ENCODE measurements at places on chromosomes 12 and 14.

- peak; percentile 5 for DNase-seq
Observed at GRCh38 chr14:66483322-66483721, 2.8 kb upstream of the CCDC196 start.

DNA sequence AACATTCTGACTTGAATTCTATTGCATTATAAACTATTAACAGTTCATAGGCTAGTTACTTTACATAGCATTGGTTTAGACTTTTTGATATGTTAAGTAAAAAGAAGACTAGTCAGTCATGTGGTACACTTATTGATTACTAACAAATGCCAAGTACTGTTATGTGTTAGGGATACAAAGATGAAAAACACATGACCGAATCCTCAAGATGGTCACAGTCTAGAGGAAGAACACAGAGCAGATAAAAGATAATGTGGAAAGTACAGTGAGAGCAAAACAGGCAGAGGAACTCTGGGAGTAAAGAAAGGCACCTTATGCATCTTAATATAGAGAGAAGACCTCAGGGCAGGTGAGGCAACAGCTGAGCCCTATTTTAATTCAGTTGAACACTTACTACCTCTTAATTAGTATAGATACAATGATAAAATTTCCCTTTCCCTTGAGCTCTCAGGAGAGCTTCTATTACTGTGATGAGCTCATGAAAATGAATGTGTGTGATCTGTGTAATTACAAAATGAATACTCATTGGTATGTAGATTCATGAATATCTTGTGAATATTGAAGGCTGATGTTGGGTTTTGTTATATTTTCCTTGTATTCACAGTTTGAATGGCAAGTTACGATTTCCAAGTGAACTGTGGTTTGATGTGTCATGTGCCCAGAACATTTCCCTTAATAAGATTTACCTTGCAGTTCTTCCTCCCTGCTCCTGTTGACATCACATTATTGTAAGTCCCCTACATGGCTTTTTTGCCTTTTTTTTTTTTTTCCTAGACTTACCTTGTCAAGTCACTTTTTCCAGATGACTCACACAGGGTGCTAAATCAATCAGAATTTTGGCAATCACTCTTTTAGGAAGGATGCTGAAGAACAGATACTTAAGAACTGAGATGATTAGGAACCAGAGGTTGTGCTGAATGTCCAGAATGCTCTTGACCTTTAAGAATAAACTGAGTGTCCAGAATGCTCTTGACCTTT lies 29.5 kb upstream of the MSRB3 start:
- no peak for DNase-seq

GRCh38 chr14:100441271-100441947 lies 118.3 kb downstream of the SLC25A47 start:
- no peak for DNase-seq

DNA sequence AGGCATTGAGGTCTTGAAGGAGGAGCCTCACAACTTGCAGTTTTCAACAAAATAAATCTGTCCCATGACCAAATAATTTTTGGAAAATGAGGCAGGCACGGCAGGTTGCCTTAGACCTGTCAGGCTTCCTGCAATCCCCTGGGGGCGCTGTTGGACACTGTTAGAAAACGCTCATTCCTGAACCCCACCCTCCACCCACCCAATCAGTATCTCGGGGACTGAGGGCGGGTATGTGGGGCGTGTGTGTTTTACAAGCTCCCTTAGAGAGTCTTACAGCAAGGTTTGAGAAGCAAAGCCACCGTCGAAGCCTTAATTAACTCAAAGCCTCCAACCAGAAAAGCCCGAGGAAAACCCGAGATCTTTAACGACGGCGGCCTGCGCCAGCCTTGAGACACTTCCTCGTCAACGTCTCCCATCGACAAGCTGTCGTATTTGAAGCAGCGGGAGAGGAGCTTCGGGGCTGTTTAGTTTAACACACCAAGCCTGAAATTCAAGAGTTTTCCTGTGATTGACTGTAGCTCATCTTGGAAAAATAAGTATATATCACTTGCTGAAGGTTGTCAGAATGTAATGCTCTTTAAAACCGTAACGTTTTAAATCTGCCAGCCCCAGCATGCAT lies 123.0 kb downstream of the GLT1D1 start:
- DNase-seq: peak; percentile 49

DNA sequence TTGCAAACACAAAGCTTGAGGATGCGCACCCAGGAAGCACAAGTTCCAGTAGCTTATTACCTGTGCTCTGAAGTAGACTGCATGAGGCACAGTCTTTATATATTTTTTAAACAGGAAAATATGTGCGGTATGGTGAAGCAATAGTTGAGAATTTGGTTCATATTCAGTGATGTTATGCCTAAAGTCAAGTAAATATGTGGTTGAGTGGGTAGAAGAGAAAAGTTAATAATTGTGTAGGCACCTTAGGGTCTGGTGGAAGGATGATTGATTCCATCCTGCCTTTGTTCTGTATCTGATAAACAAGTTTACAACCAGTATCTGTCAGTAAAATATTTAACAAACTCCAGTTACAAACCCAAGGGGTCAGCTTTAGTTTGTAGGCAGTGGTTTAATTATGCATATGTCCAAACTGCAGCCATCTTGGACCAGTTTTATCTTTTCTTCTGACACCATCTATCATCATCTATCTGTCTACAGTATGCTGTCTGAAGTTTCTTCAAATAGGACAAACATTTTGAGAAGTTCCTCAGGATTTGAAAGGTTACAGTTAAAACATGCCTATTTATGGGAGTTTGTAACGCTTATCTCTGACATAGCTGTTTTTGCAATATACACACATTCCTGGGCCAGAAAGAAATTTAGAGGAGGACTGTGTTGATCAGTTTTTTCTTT lies 10.8 kb downstream of the SINHCAF start:
- no peak for DNase-seq

- DNase-seq: no peak
Observed at GRCh38 chr14:100749967-100750597, 23.4 kb downstream of the DLK1 start.

DNA sequence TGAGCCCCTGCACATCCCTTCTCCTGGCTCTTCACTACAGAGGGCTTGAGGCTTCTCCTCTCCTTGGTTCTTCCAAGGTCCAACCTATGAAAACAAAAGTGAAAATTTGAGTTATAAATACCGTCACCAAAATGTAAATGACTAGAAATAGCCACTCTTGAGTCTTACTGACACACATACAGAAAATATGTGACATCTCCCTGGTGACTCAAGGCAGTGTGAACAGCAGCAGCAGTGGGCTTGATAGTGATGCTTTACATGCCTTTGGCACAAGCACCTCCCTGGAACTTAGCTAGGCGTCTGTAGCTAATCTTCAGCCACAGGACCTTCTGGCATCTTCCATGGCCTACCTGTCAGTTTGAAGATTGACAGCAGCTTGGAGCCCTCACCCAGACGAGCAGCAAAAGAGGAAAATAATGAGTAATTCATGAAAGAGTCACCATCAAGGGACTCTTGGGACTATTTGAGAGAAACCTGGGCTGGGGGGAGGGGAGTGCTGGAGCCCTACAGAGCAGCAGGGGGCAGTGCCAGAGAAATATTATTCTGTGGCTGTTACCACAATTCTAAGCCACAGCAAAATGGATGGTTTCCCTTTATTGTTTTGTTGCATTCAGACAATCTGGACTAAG lies 158.0 kb downstream of the KCNK10 start:
- no peak for DNase-seq

DNA sequence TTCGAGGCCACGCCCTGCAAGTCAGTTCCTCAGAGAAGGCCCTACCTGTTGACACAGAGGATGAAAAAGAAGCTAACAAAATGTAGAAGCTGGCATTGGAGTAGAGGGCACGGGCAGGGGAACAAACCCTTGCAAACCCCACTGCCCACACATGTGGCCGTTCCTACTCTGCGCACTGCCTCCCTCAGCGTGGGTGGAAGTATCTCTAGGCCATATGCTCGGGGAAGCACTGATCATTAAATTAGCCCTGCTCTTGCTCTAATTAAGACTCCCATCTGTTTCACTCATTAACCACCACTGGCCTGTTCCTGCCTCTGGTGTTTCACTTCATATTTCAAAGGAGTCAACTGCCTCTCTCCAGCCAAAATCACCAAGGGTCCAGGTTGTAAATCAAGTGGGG lies 201.2 kb upstream of the SFSWAP start:
- DNase-seq: no peak

- DNase-seq: no peak
Observed at GRCh38 chr14:102819747-102820330, 42.6 kb downstream of the TRAF3 start.

GRCh38 chr12:124768452-124769162 lies 95.1 kb downstream of the SCARB1 start:
- no peak for DNase-seq

DNA sequence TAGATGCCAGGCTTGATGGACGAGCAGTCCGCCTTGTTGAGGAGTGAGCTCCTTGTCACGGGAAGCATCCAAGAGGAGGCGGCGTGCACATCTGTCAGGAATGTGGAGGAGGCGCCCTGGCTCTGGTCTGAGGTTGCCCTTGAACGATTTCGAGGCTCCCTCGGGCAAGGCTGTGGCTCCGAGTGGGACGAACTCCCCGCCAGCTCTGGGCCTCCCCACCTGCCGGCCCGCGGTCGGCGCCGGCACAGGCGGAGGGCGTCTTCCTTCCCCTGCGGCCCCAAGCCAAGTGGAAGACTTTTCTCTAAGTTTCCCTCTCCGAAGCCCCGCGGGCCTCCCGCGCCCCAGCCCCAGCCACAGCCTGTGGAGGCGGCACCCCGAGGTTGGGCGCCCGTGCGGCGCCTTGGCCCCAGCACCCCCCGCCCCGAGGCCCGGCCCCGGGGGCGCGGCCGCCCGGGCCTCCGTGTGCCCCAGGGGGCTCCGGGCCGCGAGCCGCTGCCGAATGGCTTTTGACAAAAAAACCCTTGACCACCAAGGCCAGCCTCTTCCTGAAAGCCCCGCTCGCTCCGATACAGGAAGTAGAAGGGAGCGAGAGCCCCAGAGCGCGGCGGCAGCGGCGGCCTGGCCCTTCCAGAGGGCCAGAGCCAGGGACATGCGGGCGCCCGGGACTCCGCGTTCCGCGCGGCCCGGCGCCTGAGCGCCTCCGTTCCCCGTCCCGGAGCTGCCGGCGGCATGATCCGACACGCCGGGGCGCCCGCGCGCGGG lies at the start of gene RIN3:
TSS of gene RIN3 (plus strand) at position 578 of the 762 bp plus-strand sequence. CDS start at position 730, 152 bp downstream.
- DNase-seq: peak; percentile 85

- DNase-seq: no peak
Observed at GRCh38 chr12:19577281-19577530, 137.9 kb downstream of the AEBP2 start.

GRCh38 chr12:39427360-39427808 lies 15.5 kb downstream of the KIF21A start:
- DNase-seq: no peak

DNA sequence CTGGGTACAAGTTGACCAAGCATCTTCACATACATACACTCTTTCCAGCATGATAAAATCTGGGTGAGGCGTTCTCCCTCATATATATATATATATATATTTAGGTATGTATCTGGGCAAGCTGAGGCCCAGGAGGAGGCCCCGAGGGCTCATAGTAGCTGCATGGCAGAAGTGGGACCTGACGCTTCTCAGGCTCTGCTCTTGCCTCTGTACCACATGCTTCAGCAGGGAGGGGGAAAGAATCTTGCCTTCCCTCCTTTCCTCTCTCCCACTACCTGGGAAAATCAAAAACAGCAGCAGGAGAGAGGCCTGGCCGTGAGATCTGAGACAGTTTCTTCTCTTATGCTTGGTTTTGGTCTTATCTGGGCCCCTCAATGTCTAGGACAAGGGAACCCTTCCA lies 9.2 kb downstream of the PPP1R1A start:
- no peak for DNase-seq

DNA sequence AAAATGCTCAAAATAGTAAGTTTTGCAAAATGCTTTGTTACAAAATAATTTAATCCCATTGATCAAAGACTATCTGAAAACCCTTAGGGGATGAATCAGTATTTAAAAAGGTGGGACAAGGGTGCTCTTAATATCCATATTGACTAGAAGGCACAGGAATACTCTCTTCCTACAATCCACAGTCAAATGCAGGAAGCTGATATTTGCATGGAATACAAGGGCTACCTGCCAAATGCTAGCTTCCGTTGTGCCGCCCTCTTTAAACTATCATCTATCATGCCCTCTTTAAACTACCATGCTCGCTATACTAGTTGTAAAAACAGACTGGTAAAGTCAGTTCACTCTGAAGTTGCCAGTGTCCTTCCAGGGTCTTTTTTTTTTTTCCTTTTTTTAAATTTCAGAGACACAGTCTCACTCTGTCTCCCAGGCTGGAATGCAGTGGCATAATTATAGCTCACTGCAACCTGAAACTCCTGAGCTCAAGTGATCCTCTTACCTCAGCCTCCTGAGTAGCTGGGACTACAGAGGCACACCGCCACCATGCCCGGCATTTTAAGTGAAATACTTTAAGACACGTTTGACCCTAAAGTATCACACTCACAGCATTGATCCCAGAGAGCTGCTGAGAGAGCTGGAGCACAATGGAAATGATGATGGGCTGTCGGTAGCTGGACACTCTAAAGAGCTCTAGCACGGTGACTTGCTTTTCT lies 6.7 kb downstream of the SLC2A3 start:
- no peak for DNase-seq

- peak; percentile 35 for DNase-seq
Observed at GRCh38 chr12:27101290-27101689, 18.9 kb upstream of the C12orf71 start.

- no peak for DNase-seq
Observed at GRCh38 chr14:49946320-49947141, 53.6 kb downstream of the ARF6 start.

DNA sequence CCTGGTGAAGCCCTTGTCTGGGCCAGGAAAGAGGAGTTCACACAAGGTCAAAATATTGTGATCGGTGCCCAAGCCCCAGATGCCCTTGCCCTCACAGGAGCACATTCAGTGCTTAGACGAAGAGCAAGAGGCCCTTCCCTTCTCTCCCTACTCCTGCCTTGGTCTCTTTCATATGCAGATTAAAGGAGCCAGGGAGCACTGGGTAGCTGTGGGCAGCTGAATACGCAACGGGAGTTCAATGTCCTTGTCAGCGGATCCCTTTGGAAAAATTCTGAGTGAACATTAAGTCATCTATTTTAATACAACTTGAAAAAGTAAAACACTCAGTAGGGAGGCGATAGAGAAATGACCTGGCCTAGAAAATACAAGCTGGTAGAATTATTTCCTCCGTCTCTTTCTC lies 1489.4 kb downstream of the AACS start:
- DNase-seq: no peak

GRCh38 chr12:109861689-109862314 lies 18.5 kb downstream of the GLTP start:
- no peak for DNase-seq

GRCh38 chr12:93825501-93825888 lies 148.3 kb downstream of the CRADD start:
- DNase-seq: no peak

- no peak for DNase-seq
Observed at GRCh38 chr14:87679866-87680265, 313.1 kb downstream of the GALC start.

DNA sequence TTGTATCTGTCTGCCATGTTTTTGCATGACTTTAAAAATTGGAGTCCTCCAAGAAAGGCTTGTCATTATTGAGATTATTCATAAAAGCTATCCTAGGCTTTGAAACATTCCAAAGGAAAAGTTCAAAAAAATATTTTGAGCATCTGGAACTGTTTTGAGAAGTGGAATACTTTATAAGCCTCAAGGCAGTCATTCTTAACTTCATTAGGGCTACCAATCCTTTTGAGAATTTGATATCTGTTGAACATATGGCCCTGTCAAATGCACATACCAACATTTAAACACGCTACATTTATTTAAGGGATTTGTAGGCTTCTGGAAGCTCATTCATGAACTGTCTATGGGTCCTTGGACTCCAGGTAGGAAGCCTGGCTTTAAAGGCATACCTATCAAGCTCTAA lies 77.0 kb downstream of the TMEM117 start:
- DNase-seq: no peak

All from NB4 (cell line).